ENCODE measurements at places on chromosomes 5 and 9.
A peak's percentile ranks its signal among the peaks of the same experiment; 100 is the strongest.

- DNase-seq: peak; percentile 22
These were observed 865.4 kb upstream of the ACO1 start for GRCh38 chr9:31519011-31519410.

GRCh38 chr5:133962801-133963476 is 5.5 kb downstream of the C5orf15 start:
- DNase-seq: no peak

DNA sequence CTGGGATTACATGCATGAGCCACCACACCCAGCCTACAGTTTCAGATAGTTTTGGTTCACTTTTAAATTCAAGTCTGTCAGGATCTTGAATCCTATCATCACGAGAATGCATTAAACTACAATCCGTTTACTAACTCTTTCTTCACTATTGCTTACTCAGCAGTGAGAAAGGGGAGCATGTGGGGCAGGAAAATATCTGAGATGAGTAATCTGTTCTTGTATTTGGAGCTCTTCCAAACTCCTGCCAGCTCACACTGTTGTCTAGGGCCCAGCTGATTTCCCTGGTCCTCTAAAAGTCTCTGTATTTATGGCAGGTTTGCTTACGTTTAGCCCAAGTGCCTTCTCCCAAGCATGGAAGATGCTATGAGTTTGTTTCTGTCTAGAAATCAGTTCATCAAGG is 152.2 kb downstream of the FGF18 start:
- no peak for DNase-seq

DNA sequence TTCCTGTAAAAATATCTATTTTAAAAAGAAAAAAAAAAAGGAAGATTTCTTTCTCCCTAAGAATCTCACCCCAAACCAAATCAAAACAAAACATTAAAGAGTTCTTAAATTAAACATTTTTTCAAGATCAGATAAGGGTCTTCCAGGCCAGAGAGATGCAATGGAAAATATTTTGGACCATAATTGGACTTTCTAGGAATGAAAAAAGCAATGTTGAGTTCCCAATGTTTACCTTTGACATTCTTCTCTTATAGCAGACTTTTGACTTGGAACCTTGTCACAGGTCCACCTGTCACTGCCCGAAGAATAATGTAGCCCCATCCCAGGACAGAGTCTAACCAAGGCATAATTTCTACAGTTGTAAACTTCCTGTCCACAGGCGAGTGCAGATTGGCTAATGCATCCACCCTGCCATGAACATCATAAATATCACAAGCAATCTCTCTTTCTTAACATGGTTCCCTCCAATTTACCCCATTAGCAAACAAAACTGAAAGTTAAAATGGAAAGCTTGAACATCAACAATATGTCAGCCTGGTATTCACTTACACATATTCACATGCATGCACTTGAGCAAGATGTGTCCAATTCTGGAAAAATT is 121.7 kb upstream of the ZNF366 start:
- DNase-seq: no peak

- DNase-seq: no peak
These were observed 151.5 kb downstream of the TAF11L14 start for GRCh38 chr5:17785774-17786173.

DNA sequence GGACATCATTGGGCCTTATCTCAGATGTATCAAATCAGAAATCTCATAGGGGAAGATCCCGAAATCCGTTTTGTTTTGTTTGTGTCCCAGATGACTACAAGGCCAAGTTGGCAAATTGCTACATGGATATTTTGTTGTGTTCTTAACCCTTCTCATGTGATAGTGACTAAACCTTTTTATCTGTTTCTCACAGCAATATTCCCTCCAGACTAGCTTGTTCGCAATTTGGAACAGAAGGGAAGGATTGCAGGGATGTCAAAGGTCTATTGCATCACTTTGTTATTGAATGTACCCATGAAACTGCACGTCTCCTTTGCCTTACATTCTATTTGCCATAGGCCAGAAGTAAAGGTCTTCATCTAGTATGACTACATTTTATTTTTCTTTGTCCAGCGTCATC is 453.9 kb downstream of the NFIB start:
- no peak for DNase-seq

DNA sequence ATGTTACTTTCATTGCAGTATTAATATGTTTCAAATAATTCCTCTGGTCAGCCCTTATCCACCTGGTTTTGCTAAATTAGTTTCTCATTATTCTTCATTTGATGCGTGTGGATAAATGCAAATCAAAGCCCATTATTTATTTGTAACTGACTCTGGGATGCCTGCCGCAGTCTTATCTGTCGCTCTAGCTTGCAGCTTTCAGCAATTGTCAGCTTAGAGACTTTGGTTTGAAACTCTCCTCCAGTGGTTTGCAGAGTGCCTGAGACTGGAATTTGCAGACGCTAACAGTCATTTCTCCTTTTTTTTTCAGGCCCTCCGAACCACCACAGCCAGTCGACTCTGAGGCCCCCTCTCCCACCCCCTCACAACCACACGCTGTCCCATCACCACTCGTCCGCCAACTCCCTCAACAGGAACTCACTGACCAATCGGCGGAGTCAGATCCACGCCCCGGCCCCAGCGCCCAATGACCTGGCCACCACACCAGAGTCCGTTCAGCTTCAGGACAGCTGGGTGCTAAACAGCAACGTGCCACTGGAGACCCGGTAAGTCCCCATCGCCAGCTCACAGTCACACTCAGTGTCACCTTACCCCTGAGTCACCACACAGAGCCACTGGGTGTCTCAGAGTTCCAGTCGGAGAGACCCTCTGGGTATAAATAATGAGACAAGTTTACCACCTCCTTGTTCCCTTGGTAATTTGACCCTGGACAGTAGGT is 339.0 kb upstream of the WWC1 start:
- DNase-seq: no peak

DNA sequence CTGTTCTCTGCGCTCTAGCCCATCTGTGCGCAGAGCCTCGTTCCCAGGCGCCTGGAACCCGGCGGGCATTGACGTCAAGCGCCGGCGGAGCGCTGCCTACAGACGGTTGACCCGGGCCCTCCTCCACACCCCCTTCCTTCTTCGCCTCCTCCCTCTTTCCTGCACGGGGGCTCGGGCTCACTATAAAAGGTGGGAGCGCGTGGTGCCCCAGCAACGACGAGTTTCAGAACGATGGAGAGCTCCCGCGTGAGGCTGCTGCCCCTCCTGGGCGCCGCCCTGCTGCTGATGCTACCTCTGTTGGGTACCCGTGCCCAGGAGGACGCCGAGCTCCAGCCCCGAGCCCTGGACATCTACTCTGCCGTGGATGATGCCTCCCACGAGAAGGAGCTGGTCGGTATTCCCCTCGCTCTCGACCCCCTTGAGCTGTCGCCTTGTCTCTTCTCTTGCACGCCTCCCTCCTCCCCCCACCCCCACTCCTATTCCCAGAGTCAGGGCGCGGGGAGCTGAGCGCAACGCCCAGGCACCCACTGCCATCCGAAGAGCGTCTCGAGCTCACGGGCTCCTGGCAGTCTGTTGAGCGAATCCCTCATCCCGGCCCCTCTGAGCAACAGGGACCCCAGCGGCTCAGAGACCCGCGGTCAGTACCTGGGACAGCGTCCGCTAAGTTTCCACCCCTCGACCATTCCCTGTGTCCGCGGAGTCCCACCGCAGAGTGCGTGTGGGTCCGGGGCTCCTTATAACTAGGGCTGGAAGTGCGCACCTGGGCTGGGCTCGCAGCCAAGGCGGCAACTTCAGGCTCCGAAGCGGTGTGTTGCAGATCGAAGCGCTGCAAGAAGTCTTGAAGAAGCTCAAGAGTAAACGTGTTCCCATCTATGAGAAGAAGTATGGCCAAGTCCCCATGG is at the start of gene CARTPT:
CARTPT (plus strand) TSS at position 213 of the 902 bp plus-strand sequence; CDS start at position 232, 19 bp downstream.
- DNase-seq: no peak

GRCh38 chr9:131892162-131892707 is 152.4 kb upstream of the RAPGEF1 start:
- DNase-seq: no peak

DNA sequence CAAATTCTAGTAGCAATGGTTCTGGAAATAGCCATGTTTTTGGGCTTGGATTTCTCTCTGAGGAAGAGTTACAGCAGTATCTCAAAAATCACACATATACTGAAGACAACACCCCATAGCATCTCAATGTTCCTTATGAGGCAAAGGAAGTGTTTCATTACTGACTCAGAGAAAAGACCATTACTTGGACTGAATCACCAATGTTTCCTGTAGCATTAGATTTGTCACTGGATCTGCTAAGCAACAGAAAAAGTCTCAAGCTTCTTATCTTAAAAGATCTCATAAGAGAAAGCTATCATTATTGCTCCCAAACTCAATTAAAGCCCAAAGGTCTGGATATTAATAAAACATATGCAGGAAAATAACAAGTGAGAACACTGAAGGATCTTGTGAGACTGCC is 272.4 kb downstream of the ADAMTS6 start:
- DNase-seq: no peak

Measured in CD8-positive, alpha-beta memory T cell (primary cell).